ENCODE measurements at places on chromosomes 2 and 18.

- DNase-seq: no peak
Measured at GRCh38 chr2:233455006-233455405, 100.7 kb downstream of the DGKD start.

DNA sequence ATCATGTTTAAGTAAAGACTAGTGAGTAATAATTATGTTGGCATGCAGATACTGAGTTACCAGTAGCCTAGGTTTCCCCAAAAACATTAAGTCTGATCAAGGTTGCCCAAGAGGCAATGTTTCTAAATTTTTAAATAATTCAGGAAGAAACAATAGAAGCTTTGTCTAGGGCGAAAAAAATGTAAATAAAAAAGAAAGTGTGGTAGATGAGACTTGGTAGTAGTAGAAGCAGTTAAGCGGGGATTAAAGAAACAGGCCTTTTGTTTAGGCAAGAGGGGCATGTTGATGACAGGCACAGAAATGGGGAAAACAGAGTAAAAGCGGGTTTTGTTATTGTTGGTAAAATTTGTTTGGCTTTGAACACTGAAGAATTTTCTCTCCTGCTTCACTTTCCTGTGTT lies 97.2 kb downstream of the GULP1 start:
- no peak for DNase-seq

DNA sequence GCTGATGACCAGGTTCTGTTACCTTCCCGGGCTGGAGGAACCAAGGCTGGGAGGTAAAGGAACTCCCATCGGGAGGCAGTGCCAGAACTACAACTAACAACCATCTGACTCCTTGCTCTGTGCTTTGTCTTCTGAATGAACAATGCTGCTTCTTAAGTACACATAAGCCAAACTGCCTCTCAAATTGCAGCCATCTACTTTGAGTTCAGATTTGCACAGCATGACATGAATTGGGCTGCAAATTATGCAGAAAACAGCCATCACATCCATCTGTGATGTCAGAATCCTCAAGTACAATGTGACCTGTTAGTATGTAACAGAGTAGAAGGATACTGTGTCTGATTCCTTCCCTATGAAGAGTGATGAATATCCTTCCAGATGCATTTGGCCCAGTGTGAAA lies 290.6 kb downstream of the ZNF521 start:
- DNase-seq: no peak

DNA sequence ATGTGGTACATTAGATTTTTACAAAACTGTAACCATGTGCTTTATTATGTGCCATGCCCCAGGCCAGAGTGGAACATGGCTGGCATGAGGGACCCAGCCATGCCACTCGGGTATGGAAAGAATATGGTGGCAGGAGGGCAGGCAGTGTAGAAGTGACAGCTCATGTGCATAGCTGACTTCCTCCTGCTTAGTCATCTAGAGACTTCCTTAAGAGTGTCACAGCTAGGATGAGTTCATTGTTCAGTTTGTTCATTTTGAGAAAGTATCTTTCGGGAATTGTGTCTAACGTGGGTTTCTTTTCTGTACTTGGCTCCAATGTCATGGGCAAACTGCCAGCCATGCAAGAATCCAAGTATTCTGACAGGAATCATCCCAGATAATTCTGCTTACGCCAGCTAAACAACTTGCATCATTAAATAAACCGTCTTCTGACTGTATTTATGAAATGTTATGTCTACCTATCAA lies 94.3 kb upstream of the ITGB6 start:
- peak; percentile 92 for DNase-seq

DNA sequence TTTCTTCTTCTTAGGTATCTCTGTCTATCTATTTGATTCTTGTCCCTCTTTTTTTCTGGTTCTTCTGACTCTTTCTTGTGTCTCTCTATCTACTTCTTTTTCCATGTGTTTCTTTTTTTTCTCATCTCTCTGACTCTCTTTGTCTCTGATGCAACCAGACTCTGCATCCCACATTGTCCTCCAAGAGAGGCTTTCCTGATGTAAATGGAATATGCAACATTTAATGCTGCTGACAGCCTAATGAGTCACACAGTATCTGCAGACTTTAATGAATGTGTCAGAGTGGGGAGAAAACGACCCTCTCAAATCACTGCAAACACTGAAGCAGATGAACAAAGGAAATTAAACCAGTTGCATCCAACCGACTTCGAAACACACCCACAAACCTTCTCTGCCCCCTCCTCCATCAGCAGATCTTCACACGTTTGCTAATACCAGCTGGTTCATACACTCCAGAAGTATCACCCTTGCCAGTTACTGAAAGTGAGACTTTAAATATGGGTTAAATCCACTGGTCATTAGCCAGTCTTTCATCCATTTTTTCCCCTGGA lies 351.5 kb downstream of the TXNL1 start:
- DNase-seq: peak; percentile 55

- no peak for DNase-seq
Measured at GRCh38 chr2:175842996-175843395, 159.1 kb downstream of the LNPK start.

- DNase-seq: peak; percentile 52
Measured at GRCh38 chr2:37318401-37318800, 6.2 kb downstream of the PRKD3 start.

GRCh38 chr2:189236066-189236465 lies 56.5 kb upstream of the COL5A2 start:
- no peak for DNase-seq

GRCh38 chr18:59268721-59269562 lies 4.3 kb downstream of the RAX start:
- DNase-seq: peak; percentile 21

DNA sequence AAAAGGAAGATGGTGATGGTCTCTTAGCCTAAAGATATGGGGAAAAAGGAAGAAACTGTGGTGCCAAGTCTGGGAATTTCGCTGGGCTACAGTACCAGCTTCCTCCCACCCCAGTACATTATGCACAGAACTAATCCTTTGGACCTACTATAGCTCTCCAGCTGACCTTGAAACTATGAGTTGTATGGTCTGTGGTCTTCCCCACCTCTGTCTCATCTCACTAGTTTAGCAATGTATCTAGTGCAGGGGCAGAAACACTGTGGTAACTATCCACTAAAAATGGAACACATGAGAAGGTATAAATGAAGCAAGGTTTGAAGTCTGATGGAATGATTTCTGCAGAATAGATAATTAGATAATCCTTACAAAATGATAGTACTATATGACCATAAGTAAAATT lies 190.4 kb upstream of the CCDC150 start:
- no peak for DNase-seq

DNA sequence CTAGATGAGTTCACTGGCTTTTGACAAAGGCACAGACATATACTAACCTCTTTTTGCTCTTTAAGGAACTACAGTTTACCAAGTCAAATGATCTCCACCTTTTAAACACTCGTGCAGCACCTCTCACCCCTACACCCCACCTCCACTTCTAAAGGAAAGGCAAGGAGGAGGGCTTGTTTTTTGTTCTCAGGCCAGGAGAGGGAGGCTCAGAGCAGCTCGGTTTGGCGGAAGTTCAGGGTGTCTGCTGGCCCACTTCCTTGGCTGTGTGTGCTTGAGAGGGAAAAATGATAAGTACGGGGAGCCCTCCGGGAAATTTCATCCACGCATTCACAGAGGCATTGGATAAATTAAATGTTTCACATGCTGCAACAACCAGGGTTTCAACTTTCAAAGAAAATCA lies 667.9 kb downstream of the BCL11A start:
- DNase-seq: no peak

GRCh38 chr18:32019251-32019948 lies 775 bp downstream of the RNF125 start:
- DNase-seq: peak; percentile 23

DNA sequence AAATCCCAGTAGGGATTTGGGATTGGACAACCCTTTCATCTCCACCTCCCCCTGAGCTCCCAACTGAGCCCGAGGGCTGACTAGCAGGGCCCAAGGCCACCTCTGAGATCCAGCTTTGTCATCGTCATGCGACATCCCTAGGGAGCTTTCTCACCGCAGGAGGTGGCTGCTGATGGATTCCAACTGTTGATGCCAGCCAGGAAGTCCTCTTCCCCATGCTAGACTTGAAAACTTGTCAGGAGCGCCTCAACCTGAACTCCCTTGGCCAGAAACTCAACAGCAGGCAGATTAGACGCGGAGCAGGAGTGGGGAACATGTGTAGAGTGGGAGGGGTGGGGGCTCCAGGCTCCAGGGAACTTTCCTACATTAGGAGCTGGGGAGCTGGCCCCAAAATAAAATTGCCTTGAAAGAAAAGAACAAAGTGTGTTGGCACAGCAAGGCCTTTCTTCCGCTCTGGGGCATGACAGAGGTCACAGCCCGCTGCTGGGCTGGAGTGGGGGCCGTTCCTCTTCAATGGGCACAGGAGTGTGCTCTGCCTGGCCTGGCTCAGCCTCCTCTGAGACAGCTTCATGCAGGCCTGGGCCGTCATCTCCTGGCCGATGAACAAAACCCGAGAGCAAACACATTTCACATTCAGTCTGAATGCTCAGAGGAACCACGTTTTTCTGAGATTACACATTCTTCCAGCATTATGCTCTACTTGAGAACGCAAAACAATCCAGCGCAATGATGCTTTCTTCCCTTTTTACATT lies 34.5 kb downstream of the EMILIN2 start:
- DNase-seq: no peak

DNA sequence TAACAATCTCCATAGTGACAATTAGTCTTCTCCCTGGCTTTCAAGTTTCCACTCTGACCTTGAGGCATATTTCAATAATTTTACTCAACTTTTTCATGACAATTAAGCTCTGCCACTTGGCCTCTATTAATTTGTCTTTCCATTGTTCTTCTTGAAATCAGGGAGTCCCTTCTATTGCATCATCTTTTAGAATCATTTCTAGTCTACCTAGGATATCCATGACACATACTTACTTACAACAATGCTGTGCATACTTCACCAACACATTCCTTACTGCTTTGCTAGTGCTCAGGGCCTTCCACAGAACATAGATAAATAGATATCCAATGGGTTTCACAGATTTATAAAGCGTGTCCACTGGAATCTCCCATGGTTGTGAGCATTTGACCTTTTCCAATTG lies 331.5 kb upstream of the LRP1B start:
- DNase-seq: no peak

- DNase-seq: no peak
Measured at GRCh38 chr2:47004905-47005495, 89.4 kb upstream of the MCFD2 start.

DNA sequence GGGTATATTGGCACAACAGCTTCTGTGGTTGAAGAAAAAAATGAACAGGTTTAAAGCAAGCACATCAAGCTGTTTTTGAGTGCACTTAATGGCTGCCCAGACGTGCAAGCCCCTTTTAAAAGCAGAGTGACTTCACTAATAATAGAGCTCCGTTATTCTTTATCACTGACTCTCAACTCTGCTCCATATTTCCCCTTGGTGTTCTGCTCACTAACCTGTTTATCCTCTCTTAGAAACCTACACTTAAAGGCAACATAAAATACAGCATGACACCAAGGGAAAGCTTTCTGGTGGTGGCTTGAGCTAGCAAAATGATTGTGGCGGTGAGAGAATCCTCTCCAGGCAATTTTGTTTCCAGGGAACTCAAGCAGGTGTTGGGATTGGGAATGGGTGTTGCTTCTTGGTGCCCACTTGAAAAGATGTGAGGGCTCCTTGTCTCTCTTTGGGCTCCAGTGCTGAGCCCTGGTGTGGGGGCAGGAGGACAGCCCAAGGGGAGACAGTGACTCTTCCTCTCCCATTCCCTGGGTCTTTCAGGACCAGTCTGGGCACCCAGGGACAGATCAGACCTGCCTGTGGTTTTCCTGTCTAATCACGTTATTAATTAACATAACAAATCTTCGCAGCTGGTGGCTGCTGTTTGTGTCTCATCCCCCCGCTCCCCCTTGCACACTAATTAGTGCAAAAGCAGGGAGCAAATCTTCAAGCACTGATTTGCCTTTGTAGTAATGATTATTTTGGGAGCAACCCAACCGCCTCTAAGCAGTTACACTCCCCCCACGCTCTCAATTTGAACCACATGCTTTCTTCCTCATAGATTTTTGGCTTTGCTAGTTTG lies 289.4 kb upstream of the CXCR4 start:
- DNase-seq: no peak

GRCh38 chr2:53727921-53728320 lies 39.7 kb upstream of the CHAC2 start:
- no peak for DNase-seq

GRCh38 chr2:197777823-197778407 lies 7.2 kb downstream of the BOLL start:
- peak; percentile 52 for DNase-seq

DNA sequence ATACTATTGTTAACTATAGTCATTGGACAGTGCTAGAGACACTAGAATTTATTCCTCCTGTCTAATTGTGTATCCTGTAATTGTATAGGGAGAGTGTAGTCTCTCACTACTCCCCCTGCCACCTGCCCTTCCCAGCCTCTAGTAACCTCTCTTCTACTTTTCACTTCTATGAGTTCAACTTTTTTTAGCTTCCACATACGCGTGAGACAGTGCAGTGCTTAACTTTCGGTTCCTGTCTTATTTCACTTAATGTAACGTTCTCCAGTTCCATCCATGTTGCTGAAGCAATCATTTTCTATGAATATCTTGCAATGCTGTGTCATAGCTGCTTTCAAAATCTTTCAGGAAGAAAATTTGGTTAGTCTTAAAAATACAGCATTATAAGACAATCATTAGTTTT lies 22.8 kb upstream of the RUFY4 start:
- peak; percentile 93 for DNase-seq

DNA sequence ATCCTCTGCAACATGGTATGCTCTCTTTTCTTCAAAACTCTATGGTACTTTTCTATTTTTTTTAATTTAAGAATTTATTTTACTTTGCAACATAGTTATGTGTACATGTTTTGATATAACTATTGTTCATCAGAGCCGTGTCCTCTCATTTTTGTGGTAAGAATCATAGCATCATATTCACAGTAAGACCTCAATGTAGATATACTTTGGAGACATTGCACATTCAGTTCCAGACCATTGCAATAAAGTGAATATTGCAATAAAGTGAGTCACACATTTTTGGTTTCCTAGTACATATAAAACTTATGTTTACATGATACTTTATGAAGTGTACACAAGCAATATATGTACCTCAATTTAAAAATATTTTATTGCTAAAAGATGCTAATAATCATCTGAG lies 22.7 kb upstream of the LINC00305 start:
- DNase-seq: no peak

DNA sequence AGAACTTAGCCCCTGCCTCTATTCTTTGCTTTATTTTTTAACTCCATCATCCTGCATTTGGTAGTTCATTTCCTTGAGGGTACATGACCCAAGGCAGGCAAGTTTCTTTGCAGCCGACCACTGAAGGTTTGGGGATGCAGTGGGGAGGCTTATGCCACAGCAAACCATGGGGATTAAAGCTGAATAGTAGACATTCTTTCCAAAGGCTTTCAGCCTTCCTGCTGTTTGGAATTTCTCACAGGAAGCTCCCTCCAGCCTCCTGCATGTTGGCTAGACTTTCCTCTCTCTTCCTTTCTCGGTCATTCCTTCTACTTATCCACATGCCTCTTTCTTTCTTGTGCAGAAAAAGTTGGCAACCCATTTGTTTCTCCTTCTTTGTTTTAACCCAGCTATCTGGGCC lies 77.3 kb downstream of the SOCS6 start:
- DNase-seq: no peak

Data from suppressor macrophage treated with lipopolysaccharide for 4 hours (primary cell).